Naive thymus-derived CD4-positive, alpha-beta T cell (primary cell): ENCODE measurements at places on chromosomes 12 and 14. TPM values are rescaled to one million over a fixed set of nuclear protein-coding genes. Genes with fewer than 3 reads are reported as not detected.

Gene NCKAP5L
- 12.0 TPM for total RNA-seq

DNA sequence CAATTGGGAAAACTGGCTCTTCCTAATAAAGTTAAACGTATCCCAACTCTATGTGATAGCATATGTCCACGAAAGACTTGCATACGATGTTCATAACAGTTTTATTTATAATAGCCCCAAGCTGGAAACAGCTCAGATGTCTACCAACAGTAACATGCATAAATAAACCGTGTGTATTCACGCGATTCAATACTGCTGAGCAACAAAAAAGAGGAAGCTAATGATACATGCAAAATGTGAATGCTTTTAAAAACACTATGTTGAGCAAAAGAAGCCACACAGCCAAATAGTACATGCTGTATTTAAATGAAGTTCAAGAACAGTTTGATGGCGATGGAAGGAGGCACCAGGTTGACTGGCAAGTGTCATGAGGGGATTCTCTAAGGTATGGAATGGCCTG, 55.7 kb downstream of the TRIM9 start:
- DNase-seq, result no peak

Gene TUBA1A
- total RNA-seq, result 373 TPM

DNA sequence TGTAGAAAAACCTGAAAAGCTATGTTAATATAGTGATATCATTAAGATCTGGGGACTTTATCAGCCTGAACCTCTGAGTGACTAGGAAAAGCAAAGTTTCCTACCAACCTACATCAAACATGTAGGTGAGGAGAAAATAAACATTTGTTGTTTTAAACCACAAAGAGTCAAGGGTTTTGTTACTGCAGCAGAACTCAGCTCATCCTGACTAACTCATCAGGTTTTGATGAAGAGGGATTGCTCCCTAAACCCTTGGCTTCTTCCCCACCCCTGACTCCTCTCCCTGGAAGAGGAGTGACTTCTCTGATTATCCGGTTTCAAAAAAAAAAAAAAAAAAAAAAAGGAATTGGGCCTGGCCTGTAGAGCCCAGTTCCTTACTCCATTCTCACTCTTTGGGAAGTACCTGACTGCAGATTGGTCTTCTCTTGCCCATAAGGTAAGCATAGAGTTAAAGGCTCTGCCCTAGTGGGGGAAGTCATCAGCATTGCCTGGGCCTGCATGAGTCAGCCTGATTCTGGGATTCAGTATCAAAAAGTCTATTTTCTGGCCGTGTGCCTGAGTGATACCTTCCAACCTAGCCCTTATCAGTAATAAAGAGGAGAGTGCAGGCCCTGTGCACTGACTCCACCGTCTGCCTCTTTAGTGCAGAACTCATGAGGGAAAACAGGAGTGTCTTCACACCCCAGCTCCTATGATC, 16.9 kb downstream of the BDKRB1 start:
- no peak for DNase-seq

DNA sequence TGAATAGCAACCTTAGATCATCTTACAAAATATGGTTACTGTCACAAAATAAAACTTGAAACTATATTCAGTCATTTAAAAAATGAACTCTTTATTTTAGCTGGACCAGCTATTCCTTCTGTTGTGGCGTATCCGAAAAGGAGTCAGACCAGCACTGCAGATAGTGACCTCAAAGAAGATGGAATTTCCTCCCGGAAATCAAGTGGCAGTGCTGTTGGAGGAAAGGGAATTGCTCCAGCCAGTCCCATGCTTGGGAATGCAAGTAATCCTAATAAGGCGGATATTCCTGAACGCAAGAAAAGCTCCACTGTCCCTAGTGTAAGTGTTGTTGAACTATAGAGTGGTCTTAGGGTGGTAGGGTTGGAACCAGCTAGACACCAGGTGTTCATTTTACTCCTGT, 47.7 kb downstream of the CKB start:
- no peak for DNase-seq

DNA sequence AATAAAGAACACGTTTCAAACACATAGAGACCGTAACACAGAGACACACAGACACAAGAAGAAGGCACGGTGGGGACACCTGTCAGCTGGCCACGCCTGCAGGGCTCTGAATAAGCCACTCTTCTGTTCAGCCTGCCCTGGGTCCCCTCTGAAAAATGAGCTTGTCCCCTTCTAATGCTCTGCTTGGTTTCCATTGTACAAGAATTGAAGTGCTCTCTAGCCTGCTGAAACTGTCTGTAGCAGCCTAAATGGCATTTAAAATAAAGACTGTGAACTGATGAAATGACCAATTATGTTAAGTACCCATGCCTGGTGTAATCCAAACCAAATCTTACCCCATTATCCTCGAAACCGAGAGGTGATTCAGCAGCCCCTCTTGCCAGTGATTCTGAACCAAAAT, 139.8 kb downstream of the FOXN3 start:
- DNase-seq, result no peak

- DNase-seq, result peak; percentile 7
Observed at GRCh38 chr12:110134691-110135411, 10.7 kb downstream of the IFT81 start.

DNA sequence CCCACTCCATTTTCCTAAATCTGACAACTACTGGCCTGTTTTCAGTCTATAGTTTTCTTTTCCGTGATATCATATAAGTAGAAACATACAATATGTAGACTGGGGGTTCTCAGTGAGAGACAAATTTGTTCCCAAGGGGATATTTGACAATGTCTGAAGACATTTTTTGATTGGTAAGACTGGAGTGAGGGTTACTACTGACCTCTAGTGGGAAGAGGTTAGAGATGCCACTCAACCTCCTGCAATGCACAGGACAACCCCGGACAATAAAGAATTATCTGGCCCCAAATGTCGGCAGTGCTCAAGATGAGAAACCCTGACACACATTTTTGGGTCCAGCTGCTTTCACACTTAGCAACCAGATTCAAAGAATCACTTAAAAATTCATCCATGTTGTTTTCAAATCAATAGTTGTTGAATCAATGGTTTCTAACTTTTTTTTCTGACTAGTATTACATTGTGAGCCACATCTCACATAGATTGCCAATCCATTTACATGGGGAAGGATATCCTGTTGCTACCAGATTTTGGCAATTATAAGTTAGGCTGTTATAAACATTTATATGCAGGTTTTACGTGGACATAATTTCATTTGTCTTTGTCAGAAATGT, 307.1 kb downstream of the RPL10L start:
- DNase-seq, result no peak

- DNase-seq, result no peak
Observed at GRCh38 chr12:58584880-58585279, 335.4 kb downstream of the LRIG3 start.

- no peak for DNase-seq
Observed at GRCh38 chr12:119573086-119573485, 20.5 kb upstream of the TMEM233 start.

Gene ANKLE2
- 69.5 TPM for total RNA-seq

Gene KRT75
- not detected for total RNA-seq

DNA sequence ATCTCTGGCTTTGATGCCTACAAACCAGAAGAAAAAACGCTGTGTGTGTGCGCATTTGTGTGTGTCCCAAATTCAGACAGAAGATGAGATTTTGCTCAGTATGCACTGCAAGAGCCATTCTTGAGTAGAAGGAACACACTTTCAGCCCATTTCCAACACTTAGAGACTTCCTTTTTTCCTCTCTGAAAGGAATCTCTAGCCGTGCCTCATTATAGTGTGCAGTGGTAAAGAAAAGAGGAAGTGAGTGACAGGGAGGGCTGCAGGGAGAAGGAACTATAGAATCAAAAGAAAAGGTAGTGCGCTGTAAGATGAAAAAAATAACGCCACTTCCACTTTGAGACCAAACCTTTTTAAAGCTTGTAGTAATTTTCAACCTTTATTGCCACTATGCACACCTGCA, 1400.9 kb upstream of the FLRT2 start:
- no peak for DNase-seq

- no peak for DNase-seq
Observed at GRCh38 chr12:82708061-82708879, 21.6 kb downstream of the TMTC2 start.

Gene B3GNT4
- total RNA-seq, result 1.1 and 1.3 TPM in 2 replicates

GRCh38 chr12:49537231-49537751, 1.5 kb upstream of the KCNH3 start:
- DNase-seq, result no peak

Gene TESPA1
- 149 TPM for total RNA-seq

DNA sequence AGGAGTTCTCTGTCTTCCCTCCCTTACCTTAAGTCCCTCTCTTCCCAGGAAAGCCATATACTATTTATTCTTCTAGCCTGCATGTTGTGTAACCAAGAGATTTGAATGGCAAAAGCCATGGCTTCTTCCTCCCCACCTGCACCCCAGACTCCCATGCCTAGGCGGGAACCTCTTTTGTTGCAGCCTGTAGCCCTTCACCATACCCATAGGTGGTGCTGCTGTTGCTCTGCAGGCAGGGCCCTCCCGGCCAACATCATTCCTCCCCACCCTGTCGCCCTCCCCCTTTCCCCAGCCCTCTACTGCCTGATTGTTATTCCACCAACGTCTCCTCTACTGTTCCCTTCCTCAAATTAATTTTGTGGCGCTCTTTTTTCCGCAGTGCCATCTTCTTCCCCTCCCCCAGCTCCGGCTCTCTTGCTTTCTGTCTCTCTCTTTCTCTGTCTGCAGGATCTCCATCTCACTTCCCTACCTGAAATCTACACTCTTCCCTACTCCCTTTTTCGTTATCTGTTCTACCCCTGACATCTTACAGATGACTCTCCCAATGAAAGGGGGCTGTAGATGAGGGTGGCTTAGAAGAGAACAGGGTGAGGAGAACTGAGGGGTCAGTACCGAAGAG, 13.8 kb downstream of the NGDN start:
- DNase-seq, result no peak

Gene GALNT9
- total RNA-seq, result not detected

Gene KRT71
- not detected for total RNA-seq

- no peak for DNase-seq
Observed at GRCh38 chr12:91059211-91059610, 1.4 kb upstream of the KERA start.

GRCh38 chr12:109999649-109999971, 380 bp downstream of the ANKRD13A start:
- no peak for DNase-seq

DNA sequence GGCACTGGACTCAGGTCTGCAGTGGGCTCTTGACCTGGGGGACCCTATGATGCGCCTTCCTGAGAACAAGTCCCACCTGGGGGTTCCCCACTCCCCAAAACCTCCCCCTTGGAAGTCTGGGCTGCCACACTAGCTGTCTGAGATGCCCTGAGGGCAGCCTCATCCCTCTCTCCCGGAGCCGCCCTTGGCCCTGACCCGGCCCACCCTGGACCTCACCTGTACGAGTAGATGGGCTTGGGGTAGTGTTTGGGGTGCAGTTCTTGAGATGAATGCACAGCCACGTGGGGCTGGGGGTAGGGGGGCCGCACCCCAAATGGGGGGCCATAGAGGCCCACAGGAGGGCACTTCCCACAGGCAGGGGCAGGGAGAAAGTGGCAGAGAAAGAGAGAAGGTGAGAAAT, 21.9 kb downstream of the FOXN4 start:
- DNase-seq, result no peak

- no peak for DNase-seq
Observed at GRCh38 chr12:62537551-62537950, 70.9 kb downstream of the MON2 start.

DNA sequence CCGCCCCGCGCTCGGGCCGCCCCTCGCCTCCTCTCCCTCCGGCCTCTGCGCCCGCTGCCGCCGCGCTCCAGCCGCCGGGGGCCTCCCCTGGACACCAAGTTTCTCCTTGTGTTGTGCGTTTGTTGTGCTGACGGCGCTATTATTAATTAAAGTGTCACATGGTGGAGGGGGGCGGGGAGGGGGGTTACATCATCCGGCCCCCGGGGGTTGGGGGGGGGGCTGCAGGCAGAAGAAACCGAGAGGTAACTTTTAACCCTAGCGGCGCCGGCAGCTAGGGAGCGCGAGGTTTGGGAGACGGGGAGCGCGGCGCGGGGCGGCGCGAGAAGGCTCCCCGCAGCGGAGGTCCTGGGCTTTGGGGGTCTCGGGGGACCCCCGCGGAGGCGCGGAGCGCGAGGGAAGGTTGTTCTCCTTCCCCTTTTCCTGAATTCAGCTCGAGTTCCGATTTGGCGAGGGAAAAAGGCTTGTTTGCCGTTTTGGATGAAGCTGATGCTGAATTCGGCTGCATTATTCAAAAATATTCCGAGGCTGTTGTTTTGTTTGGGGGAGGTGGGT, at the start of gene HRK:
TSS of gene HRK (minus strand) at position 117 of the 552 bp plus-strand sequence. CDS start 134 bp downstream, outside the sequence.
- DNase-seq, result no peak

- no peak for DNase-seq
Observed at GRCh38 chr12:41983856-41984255, 160.8 kb downstream of the GXYLT1 start.

- no peak for DNase-seq
Observed at GRCh38 chr14:21185491-21185890, 29.6 kb upstream of the OR5AU1 start.

GRCh38 chr14:50541159-50541567, 8.8 kb upstream of the MAP4K5 start:
- no peak for DNase-seq

DNA sequence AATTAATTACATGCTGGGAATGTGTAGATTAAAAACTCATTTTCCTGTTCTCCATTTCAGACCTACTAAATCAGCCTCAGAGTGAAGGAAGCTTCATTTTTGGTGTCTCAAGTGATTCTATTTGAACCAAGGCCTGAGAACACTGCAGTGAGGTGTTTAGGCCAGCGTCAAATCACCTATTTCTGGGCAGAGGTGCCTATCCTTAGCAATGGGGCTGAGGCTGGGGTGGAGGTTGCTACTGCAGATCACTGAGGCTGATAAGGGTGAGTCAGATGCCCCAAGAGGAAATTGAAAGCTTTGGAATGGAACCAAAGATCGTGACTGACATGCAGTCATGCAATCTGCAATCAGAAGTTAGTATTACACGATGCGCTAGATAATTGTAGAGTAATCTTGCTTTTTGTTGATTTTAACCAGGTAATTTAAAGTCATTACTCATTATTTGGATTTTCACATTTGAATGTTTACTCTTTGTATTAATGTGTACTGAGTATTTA, 4.4 kb downstream of the TXNRD1 start:
- no peak for DNase-seq

Gene EMC9
- 24.3 TPM for total RNA-seq

Gene MAGOHB
- 12.1 TPM for total RNA-seq

Gene FUT8
- total RNA-seq, result 38.4 TPM

- DNase-seq, result no peak
Observed at GRCh38 chr12:56321027-56321426, 5.2 kb upstream of the CNPY2 start.

Gene KRT4
- not detected for total RNA-seq

DNA sequence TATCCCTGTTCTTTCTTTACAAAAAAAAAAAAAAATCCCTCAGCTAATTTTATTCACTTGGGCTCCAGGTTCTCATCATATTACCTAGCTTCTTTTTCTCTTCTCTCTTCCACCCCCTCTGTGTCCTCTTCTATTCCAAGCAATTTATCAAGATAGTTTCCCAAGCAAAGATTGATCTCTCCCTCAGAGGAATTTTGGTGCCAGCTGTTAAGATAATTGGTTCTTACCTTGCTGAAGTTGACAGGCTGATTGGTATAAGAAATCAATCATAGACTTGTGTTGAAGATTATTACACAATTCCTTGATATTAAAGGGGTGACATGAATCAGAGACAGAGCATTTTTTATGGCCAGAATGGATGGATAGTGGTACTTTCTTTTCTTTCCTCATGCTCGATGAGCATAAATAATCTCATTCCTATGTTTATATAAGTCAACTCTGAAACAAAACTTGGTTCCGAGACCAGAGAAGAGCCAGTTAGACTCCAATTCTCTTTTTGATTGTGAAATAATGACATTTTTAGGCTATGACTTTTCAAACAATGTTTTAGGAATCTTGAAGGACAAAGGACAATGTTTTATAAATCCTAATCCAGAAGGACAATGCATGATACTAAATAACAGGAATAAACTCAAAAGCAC, 264.1 kb upstream of the PRKD1 start:
- no peak for DNase-seq

Gene DBX2
- not detected for total RNA-seq
